ENCODE measurements at places on chromosomes 7 and 10.
A peak's percentile ranks its signal among the peaks of the same experiment; 100 is the strongest.

DNA sequence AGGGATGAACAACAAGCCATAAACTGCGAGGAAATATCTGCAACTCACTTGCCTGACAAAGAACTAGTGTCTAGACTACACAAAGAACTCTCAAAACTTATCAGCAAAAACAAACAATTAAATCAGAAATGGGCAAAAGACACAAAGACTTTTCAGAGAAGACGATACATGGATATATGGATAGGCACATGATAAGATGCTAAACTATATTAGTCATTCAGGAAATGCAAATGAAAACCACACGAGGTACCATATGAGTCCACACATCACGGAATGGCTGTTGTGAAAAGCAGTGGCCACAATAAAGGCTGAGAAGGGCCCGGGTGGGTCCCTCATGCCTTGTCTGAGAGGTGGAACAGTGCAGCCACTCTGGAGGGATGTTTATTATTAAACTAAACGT, 267.8 kb downstream of the WDR37 start:
- DNase-seq, result no peak

DNA sequence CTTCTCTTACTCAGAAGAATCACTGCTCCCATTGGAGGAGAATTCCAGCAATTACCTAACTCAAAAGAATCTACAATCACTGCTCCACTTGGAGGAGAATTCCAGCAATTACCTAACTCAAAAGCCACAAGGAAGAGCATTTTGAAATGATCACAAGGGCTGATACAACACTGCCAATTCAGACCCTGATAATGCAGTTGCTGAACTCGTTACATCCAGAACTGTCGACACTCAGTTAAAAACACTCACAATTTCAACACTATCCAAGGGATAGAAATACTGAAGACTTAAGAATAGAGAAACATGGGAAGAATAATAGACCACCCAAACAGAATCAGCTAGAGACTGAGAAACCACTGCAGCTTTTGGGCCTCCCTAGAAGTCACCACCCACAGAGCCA, 27.8 kb downstream of the AFAP1L2 start:
- DNase-seq, result no peak

DNA sequence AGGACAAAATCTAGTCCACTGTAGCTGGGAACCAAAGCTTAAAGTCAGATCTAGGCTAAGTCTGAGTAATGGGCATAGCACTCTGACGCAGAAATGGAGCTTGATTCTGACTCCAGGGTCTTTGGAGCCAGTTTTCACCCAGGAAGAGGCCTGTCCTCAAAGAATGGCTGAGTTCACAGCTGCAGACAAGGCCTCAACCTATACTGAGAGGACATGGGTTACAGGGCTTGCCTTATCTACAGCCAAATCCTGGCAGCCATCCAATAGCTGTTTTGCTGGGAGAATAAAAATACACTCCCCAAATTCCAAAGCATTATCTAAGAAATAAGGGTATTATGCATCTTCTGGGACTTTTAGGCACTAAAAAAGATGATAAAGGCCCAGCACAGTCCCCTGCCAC, 154.8 kb downstream of the RAPGEF5 start:
- DNase-seq, result no peak

- DNase-seq, result no peak
Observed at GRCh38 chr10:28215930-28216329, 86.9 kb downstream of the MPP7 start.

GRCh38 chr7:138975343-138976104, 5.7 kb downstream of the KIAA1549 start:
- DNase-seq, result no peak

DNA sequence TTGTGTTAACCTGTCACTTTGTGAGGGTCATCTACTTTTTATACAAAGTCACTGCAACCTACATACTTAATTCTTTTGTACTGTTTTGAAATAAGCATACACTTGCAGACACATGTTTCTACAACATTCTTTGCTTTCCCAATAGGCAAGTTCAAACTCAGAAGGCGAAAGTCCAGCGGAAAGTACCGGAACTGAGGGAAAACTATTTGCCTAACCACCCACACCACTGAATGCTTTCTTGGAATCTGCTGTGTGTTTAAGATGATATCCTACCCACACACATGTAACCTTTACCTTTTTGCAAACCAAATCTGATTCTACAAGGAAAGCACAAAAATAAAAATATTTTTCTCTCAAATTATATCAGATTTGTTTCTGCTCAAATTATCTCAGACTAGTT, 139.4 kb upstream of the AGR3 start:
- no peak for DNase-seq

- no peak for DNase-seq
Observed at GRCh38 chr7:21256310-21256877, 171.5 kb upstream of the SP4 start.

GRCh38 chr10:106609470-106610266, 554.8 kb downstream of the SORCS1 start:
- DNase-seq, result no peak

DNA sequence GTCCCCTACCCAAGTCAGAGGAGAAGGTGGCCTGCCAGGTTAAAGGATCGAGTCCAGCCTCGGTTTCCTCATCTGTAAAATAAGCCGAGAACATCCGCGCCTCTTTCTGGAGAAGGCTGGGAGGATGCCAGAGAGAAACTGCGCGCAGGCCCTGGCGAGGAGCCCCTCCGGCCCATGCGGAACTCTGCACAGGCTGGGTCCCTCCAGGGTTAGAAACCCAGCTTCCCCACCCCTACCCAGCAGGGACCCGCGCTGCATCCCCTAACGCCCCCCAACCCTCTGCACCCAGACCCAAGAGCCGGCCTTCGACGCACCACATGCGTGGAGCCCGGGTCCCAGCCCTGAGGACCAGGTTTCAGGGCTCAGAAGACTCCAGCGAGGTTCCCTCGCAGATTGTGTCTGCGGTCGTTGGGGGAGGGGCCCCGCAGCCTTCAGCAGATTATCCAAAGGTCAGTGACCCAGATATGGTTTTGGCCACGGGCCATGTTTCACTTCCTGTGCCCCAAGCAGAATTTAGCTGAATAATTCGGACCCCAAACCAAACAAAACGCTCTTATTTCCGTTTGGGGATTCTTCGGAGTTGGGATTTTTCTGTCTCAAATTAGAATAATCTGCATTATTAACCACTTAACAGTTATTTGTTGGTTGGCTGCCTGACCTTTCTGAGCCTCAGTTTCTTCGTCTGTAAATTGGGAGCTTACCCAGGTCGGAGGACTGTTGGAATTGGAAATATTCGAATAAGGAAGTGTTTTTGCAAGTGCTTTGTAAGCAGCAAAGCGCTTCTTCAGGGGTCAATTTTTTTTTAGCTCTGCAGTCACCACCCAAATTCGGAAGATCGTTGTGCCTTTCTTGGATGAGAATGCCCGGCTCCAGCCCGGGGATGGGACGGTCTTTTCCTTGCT, 167.7 kb downstream of the UBE2H start:
- no peak for DNase-seq

GRCh38 chr7:94123136-94123535, 119.0 kb upstream of the BET1 start:
- no peak for DNase-seq

GRCh38 chr10:127585519-127586023, 36.5 kb downstream of the NPS start:
- DNase-seq, result no peak

- no peak for DNase-seq
Observed at GRCh38 chr10:85608706-85609105, 757.9 kb downstream of the GRID1 start.

- DNase-seq, result no peak
Observed at GRCh38 chr7:77904252-77904651, 105.7 kb downstream of the PHTF2 start.

DNA sequence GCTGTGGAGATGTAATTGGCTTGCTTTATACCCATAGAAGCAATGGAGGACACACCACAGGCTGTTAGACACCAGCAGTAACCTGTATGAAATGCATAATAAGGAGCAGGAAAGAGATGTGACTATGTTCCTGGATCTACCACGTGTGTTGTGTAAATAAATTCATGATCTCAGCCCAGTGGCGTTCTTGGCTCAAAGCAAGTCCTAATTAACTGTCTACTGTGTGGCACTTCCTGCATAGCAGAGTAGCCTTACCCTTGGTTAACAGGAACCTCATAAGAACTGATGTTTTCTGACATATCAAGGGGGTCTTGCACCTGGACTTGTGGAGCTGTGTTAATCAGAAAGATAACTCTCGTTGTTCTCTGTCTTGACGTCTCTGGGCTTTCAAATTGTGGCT, 25.7 kb upstream of the FAM180A start:
- DNase-seq, result no peak

GRCh38 chr10:74081192-74081803, 69.3 kb downstream of the AP3M1 start:
- DNase-seq, result no peak

DNA sequence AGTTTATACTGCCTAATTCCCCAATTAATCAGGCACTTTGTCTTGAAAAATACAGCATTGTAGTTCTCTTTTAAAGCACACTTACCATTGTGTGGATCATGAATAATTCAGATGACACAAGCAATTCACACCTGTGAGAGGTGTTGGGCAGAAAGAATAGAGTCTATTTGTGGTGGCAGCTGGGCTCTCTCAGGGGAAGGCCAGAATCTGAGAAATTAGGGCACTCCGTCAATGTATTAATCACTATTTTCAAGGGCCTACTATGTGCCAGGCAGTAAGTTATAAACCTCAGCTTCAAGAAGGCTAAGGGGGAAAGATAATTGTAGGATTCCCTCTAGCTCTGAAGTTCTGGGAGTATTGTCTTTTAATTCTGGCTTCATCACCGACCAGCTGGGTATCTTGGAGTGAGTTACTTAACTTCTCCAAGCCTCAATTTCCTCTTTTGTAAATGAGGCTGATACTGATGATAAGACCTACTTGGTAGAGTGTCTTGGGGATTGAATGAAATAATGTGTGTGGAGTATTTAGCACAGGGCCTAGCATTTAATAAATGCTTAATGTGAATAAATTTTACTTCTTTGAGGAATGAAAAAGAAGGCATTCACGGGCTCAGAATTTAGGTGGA, 2.5 kb downstream of the CHN2 start:
- no peak for DNase-seq

DNA sequence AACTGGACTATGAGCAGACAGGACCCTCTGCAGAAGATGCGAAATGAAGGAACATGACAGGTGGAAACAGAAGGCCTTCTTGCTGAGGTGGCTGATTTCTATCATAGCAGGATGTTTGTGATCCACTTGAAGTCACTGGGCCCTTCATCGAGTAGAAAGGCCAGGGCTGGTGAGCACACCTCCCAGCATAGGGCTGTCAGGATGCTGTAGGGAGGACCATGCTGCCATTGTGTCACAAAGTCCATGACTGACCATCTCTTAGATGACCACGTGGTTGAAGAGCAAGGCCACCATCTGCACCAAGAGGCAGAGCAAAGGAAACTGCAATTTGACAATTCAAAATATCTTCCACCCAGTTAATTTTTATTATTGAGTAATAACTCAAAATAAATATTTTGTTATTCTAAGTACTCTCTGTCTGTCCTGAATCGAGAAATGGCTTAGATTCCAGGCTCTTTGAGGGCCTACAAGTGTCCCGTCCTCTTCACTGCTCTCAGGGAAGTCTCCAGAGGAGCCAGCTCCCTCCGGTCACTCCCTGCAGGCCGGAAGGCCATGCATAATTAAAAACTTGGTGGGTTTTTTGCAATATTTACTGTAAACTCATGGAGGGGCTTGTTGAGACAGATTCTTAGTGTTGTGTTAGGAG, 249.3 kb upstream of the ZMIZ1 start:
- DNase-seq, result no peak

DNA sequence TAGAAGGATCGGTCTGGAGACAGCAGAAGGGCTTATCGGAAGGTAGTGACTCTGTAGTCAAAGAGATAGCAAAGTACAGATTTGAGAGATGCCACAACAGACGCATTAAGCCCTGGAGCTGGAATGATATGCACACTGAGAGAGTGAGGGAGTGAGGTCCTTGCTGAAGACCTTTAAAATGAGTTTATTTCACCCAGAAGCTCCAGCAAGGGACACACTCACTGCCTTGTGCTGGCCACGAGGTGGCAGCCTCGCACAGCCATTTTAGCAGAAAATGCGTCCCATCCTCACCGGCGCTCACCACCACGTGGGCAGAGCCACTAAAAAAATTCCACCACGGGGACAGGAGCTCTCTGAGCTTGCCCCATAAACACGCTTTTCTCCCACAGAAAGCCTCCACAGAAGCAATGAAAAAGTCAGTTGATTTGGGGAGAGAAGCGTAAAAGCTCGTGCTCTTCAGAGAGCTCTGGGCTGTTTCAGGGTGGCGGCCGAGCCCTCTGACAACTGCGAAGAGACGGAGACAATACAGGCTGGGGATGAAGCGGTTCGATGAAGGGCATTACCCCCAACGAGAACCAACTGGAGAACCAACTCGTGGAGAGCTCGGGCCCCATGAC, 163.0 kb upstream of the KLF14 start:
- peak; percentile 85 for DNase-seq

- no peak for DNase-seq
Observed at GRCh38 chr7:102407910-102408309, 11.7 kb downstream of the PRKRIP1 start.

- DNase-seq, result no peak
Observed at GRCh38 chr10:72335394-72336258, 19.1 kb downstream of the DNAJB12 start.

- DNase-seq, result peak; percentile 31
Observed at GRCh38 chr10:119817991-119818888, 54.4 kb downstream of the MCMBP start.

GRCh38 chr7:79930604-79931003, 204.0 kb upstream of the GNAI1 start:
- DNase-seq, result no peak

GRCh38 chr10:122639801-122640200, 59.8 kb downstream of the C10orf120 start:
- DNase-seq, result no peak

DNA sequence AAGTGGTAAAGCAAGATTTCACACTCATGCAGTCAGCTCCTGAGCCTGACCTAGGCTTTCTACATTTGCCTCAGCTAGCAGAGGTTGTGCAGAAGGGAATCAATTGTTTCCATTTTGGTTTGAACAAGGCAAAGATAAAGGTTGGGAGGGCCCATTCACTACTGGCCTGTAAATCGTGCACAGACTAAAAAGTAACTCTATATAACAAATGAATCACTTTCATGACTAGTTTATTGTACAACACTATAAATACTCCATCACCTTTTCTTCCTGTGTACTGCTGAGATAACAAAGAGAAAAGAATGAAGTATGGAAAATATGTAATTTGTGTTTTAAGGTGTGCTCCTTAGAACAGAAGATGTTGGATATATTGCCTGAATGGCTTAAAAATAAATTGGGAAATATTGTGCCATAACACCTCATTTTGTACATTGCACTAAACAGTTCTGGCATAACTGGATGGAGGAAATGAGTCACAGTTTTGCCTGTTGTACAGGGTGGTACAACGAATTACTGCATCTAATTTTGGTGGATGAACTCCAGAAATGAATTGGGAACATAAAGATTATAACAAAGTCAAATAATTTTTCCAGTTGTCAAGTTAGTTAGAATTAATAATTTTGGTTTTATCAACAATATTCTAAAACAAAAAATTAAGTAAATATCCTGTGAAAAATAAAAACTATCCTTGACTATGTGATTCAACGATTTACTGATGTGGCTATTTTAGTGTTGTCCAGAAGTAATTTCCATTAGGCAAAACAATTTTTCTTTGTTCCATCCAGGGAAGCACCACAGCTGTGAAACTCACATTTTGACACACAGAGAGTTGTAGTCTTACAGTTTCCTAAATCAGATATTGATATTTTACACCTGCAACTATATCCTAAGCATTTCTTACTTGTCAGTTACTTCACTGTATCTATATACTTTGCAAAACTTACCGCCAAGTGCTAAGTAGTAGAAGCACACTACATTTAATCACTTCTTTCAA, 18.0 kb downstream of the SEMA3C start:
- DNase-seq, result no peak

GRCh38 chr7:151987748-151988529, 31.7 kb downstream of the GALNTL5 start:
- no peak for DNase-seq
